ENCODE measurements at places on chromosomes 6 and 20. TPM values are rescaled to one million over a fixed set of nuclear protein-coding genes. Genes with fewer than 3 reads are reported as not detected.

DNA sequence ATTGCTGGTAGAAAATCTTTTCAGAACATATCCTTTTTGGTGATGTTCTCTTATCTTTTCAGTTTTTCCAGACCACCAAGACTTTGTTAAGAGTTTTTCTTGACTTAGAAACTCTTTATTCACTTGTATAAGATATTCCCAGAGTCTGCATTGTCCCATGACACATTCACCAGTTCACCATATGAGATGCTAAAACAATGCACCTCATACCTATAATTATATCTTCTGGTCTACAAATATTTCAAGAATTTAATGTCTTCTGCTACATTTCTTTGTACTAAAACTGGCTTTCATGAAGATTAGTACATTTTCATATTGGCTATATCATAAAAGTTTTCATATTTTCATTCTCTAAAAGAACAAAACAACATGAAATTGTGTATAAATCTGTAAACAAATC lies 111.3 kb downstream of the ADGRG6 start:
- H3K4me1 ChIP-seq: no peaks in the 10 kb centered on the region
- DNase-seq: no peak
- no peak overlapping the region for H3K27ac ChIP-seq
- no peak overlapping the region for H3K4me3 ChIP-seq

GRCh38 chr6:73076211-73076954 lies 148.9 kb downstream of the KHDC1L start:
- H3K27me3 ChIP-seq: no peaks in the 10 kb centered on the region
- H3K27ac ChIP-seq: no peak overlapping the region
- no peak for DNase-seq
- H3K36me3 ChIP-seq: peaks cover 18% of the 10 kb centered on the region
- H3K4me1 ChIP-seq: peaks cover 18% of the 10 kb centered on the region

TGM3 gene
- total RNA-seq: not detected

PACRG gene
- not detected for total RNA-seq

DNA sequence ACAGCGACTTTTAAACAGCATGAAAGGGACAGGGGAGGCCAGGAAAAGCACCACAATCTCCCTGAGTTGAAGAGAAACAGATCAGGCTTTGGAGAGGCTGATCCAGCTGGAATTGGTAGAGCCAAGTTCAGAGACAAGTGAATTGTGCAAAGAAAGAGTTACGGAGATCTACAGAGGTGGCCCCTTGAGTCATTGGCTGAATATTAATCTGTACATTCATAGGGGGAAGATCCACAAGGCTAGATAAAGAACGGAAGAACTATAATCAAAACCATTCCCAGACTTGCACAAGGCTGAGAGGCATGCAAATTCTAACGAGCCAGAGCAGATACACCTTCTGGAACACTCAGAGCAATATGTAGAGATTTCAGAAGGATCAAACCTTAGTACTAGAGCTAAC lies 14.2 kb upstream of the FOXQ1 start:
- no peak overlapping the region for H3K27ac ChIP-seq
- H3K36me3 ChIP-seq: no peaks in the 10 kb centered on the region
- H3K27me3 ChIP-seq: no peaks in the 10 kb centered on the region
- H3K4me3 ChIP-seq: no peak overlapping the region
- no peak for DNase-seq

GRCh38 chr20:48411245-48411644 lies 416.6 kb downstream of the PREX1 start:
- H3K4me3 ChIP-seq: no peak overlapping the region
- H3K4me1 ChIP-seq: no peaks in the 10 kb centered on the region
- no peaks in the 10 kb centered on the region for H3K27me3 ChIP-seq
- no peak overlapping the region for H3K27ac ChIP-seq
- DNase-seq: no peak

DNA sequence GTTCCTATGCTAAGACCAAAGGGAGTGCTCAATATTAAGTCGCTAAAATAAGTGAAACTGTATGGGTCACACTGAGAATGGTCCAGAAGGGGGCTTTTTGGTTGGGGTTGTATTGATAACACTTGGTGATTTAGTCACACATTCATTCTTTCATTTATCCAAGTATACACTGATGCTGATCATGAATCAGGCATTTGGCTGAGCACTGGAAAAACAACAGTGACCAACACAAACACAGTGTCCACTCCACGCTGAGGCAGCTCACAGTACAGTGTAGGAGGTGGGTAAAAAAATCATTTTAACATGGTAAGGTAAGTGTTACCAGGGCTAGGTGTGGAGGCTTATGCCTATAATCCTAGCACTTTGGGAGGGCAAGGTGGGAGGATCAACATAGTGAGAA lies 9.2 kb upstream of the FAM83C start:
- H3K4me3 ChIP-seq: no peak overlapping the region
- DNase-seq: no peak
- no peaks in the 10 kb centered on the region for H3K4me1 ChIP-seq
- no peaks in the 10 kb centered on the region for H3K27me3 ChIP-seq

LY86 gene
- 187 TPM for total RNA-seq

GRCh38 chr20:50645253-50646068 lies 45.9 kb downstream of the RIPOR3 start:
- H3K27me3 ChIP-seq: no peaks in the 10 kb centered on the region
- H3K4me1 ChIP-seq: no peaks in the 10 kb centered on the region
- no peak for DNase-seq

DNA sequence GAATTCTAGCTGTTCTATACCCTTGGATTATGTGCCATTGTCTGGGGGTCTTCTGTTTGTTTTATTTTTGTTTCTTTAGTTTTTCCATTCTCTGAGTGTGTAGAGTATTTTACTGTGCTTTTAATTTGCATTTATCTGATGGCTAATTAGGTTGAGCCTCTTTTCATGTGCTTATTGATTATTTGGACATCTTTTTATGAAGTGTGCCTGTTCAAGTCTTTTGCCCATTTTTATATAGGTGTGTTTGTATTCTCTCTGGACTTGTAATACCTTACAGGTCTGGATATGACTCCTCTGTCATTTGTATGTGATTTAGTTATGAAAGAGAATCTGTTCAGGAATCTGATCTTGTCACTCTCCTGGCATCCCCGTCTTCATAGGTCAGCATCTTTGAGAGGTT lies 22.6 kb upstream of the APCDD1L start:
- no peak for DNase-seq
- no peak overlapping the region for H3K27ac ChIP-seq
- H3K27me3 ChIP-seq: no peaks in the 10 kb centered on the region
- no peaks in the 10 kb centered on the region for H3K36me3 ChIP-seq
- H3K4me3 ChIP-seq: no peak overlapping the region

CGAS gene
- total RNA-seq: 12.8 TPM

HLA-G gene
- total RNA-seq: not detected
